ENCODE measurements at places on chromosomes 1 and 21.

DNA sequence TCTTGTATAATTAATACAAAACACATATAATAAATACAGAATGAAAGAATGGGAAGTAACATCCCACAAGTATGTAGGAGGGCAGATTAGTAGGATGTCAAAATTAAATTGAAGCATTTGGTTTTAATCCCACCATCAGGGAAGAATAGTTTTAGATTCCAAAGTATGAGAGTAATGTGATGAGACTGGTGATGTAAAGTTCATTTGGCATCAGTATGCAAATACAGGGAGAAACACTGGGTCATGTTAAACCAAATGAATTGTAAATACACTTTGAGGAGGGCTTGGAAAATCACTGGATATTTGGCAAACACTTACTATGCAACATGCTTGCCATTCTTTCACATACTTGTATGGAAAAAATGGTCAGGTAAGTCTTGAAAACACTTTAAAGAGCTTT is 358.8 kb downstream of the DPYD start:
- no peak for DNase-seq

DNA sequence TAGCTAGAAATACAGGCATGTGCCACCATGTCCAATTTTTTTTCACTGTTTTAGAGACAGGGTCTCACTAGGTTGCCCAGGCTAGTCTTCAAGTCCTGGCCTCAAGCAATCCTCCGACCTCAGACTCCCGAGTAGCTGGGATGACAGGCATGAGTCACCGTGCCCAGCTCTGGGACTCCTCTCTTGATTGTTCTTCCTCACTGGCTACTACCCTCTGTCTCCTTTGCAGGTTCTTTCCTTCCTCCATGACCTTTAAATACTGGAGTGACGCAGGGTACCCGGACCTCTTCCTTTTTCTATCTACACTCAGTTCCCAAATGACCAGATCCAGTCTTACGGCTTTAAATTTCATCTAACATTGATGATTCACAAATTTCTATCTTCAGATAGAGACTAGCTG is 34.9 kb downstream of the ASH1L start:
- DNase-seq: no peak

- DNase-seq: no peak
These were observed 41.8 kb downstream of the SGIP1 start for GRCh38 chr1:66575739-66576138.

GRCh38 chr21:15617964-15618363 is 111.8 kb upstream of the USP25 start:
- DNase-seq: no peak

DNA sequence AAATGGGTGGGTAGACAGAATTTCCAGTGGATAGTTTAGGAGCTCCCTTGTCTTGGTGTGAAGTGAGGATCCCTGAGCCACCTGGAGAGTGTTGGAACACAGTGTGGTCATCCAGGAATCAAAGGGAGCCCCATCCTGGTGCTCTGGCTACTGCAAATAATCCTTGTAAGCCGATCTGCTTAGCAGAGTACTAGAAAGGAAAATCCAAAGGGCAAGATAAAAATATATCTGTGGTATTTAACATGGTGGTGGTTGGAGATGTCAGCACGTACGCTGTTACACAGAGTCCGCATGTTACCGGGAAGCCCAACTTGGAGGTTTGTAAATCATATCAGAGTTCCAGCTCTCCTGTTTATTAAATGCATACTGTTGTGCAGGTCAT is 39.0 kb downstream of the VANGL1 start:
- no peak for DNase-seq

- no peak for DNase-seq
These were observed 48.3 kb downstream of the GNB1 start for GRCh38 chr1:1842360-1843146.

DNA sequence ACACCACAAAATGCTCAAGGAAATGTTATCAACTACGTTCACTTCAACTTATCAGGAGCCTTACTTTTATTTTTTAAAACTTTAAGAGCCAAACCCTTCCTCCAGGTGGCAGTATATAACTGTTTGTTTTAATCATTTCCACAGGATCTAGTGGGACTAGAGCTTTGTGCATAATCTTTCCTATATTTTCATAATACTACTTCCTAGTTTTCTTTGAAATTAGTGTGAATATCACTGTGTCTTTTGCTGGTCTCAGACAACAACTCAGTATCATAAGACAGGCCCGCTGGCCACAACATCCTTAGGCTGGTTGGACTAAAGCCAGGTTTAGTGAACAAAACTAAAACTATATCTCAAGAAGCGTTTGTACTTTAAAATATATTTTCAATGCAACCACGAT is 145.5 kb downstream of the TIAM1 start:
- DNase-seq: no peak

DNA sequence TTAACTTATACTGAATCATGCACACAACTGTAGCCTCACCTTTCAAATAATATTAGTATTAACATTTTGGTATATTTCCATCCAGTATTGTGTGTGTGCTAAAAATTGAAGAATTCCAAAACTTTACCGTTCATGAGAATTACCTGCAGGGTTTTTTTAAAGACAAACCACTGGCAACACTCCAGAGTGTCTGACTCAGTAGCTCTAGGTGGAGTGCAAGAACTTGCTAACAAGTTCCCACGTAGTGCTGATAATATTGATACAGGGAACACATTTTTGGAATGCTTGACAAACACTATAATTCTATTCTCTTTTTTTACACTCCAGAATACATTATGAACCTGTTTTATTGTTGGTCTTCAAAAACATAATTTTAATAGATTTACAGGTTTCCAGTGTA is 27.7 kb upstream of the SLC5A9 start:
- no peak for DNase-seq

DNA sequence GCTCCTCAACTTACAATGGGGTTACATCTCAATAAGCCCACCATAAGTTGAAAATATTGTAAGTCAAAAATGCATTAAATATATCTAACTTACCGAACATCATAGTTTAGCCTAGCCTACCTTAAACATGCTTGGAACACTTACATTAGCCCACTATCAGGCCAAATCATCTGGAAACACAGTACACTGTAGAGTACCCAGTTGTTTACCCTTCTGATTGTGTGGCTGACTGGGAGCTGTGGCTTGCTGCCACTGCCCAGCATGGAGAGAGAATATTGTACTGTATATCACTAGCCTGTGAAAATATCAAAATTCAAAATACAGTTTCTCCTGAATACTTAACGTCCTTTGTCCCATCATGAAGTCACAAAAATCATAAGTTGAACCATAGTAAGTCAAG is 40.4 kb upstream of the FRRS1 start:
- DNase-seq: no peak

Data from effector CD8-positive, alpha-beta T cell (primary cell).